ENCODE measurements at places on chromosomes 7 and 10.

DNA sequence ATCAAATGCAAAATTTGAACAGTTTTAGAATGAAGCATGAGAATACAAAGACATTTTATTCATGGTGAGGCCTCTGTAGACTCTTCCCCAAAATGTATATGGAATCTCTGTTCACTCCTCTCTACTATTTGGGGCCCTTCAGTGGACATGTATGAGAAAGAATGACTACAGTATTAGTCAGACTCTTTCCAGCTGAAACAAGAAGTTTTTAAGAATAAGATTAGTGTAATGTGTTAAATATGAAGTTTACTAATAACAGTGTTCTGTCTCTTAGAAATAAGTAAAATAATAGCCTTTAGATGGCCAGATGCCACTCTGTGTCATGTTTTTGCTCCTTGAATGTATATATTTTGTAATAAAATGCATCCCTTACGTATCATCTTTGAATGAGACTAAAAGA is 585.6 kb downstream of the SUGCT start:
- DNase-seq: no peak

DNA sequence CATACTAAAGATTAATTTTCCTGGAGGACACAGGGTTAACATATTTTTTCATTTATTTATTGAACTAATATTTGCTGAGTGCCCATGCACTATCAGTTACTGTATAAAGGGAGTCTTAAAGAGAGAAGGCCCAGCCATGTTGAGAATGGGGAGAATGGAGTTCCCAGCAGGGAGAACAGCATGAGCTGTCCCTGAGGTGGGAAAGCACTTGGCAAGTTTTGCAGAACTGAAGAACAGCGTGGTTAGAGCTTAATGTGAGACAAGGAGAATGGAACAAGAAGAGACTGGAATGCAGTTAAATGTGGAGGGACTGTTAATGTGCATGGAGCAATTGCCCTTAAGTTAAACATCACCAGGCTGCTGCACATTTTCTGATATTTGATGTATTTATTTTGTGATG is 435.4 kb downstream of the SUGCT start:
- DNase-seq: no peak

GRCh38 chr10:43647576-43647975 is 1.1 kb downstream of the ZNF32 start:
- no peak for DNase-seq

GRCh38 chr7:89994483-89994882 is 159.8 kb upstream of the STEAP1 start:
- DNase-seq: no peak

DNA sequence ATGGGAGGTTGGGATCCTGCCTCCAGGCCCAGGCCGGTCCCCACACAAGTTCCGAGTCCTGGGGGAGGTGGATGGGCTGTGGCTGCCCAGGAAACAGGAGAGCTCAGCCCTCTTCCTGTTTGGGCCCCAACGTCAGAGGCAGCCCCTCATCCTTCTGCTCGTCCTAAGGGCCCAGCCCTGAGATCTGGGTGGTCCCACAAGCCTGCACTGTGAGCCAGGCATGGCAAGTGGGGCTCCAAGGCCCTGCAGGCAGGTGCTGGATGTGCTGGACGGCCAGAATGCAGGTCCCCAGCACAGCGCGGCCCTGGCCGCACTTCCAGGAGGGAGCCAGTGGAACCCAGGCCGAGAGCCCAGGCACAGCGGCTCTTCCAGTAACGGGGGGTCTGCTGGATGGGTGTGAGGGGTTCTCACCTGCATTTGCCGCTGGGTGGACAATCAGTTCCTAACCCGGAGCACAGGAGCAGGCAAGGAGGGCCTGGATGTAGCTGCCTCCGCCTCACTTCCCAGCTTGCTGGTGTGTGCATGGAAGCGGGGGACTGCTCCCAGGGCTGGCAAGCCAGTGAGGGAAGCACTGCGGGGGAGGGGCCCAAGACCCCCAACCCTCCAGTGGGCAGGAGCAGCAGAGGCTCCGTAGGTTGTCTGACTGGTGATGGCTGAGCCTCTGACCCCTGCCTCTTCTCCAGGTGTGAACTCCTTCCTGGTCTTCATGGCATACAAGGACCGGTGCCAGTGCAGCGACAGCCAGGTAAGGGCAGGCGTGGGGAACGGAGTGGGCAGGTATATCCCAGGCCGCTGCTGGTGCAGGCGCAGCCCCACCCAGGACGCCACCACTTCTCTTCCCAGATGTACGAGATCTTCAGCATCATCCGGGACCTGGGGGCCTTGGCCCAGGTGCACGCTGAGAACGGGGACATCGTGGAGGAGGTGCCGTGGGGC is 9.7 kb downstream of the DPYSL4 start:
- DNase-seq: no peak

- no peak for DNase-seq
These were observed 25.2 kb upstream of the PRR15 start for GRCh38 chr7:29538389-29538788.

GRCh38 chr7:28364082-28364481 is 48.2 kb upstream of the CREB5 start:
- no peak for DNase-seq

DNA sequence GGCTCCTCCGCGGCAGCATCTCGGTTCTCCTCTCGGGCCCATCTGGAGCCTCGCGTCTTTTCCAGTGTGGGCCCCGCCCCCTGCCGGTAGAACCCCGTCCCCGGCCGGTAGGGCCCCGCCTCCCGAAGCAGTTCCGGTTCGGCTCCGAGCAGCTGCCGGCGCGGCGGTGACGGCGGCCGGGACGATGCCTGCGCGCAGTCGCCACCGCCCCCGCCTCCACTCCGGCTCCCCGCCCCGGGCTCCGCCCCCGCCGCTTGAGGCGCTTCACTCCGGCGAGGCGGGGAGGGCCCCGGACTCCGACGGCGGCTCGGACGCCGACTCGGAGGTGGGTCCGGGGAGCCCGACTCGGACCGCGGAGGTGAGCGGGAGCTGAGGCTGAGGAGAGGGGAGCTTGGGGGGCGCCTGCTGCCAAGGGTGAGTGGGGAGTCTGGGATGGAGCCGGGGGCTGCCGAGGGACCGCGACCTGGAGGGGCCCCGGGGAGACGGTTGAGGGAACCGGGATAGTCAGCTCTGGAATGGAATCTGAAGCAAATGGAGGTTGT is at the start of gene SAMD8:
TSS of gene SAMD8 (plus strand) at position 292 of the 542 bp plus-strand sequence. CDS start 38,873 bp downstream, outside the sequence.
- DNase-seq: peak; percentile 98
